Stimulated activated CD4-positive, alpha-beta T cell treated with anti-CD3 and anti-CD28 coated beads, TNF-alpha, amount 100 ng/mL, for 1 hour (primary cell): ENCODE measurements at places on chromosomes 6 and 20.

- no peak for DNase-seq
Measured at GRCh38 chr20:13449868-13450434, 188.8 kb downstream of the TASP1 start.

DNA sequence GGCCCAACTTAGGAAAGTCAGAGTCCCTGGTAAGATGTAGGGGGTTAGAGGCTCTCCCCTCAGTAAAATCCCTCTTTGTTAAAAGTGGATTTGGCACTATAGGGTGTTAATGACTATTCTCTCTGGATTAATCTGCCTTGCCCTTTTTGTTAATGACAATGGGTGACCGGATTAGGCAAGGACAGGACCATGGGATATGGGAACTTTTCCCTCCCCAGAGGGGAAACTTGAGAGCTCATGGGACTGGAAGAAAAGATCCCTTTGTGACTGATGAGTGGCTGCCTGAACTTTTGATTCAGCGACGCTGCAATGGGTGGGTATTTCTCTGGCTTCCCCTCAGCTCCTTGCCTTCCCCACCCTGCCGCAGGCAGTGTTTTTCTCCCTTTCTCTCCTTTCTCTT, 12.2 kb upstream of the TAAR9 start:
- DNase-seq: no peak

- DNase-seq: no peak
Measured at GRCh38 chr6:133286765-133287164, 45.6 kb downstream of the EYA4 start.

- no peak for DNase-seq
Measured at GRCh38 chr6:72850469-72850868, 228.6 kb downstream of the KCNQ5 start.

DNA sequence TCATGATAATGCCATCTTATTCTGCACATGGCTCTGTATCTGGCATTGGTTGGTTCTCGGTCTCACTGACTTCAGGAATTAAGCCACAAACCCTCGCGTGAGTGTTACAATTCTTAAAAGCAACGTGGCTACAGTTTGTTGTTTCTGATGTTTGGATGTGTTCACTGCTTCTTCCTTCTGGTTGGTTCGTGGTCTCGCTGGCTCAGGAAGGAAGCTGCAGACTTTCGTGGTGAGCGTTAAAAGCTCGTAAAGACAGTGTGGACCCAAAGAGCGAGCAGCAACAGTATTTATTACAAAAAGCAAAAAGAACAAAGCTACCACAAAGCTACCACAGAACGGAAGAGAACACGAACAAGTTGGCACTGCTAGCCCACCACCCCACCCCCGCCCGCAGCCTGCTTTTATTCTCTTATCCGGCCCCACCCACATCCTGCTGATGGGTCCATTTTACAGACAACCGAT, 51.1 kb downstream of the MYLIP start:
- no peak for DNase-seq

- DNase-seq: no peak
Measured at GRCh38 chr6:163335671-163336545, 78.6 kb upstream of the QKI start.

GRCh38 chr20:37355252-37356180, 9.6 kb downstream of the SRC start:
- no peak for DNase-seq

DNA sequence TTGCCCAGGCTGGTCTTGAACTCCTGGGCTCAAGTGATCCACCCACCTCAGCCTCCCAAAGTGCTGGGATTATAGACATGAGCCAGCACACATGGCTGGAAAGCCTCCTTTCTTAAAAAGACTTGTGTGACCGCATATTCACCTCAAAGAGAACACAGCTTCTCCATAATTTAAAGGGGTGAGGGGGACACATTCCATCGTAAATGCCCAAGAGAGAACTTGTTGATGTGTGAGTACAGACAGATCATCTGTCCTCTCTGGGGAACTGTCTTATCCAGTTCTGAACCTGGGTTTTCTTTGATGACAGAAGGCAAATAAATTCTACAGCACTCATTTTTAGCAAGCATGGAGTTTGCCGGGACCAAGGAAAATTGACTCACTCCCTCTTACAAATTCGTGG, 47.2 kb downstream of the NFATC2 start:
- DNase-seq: no peak

DNA sequence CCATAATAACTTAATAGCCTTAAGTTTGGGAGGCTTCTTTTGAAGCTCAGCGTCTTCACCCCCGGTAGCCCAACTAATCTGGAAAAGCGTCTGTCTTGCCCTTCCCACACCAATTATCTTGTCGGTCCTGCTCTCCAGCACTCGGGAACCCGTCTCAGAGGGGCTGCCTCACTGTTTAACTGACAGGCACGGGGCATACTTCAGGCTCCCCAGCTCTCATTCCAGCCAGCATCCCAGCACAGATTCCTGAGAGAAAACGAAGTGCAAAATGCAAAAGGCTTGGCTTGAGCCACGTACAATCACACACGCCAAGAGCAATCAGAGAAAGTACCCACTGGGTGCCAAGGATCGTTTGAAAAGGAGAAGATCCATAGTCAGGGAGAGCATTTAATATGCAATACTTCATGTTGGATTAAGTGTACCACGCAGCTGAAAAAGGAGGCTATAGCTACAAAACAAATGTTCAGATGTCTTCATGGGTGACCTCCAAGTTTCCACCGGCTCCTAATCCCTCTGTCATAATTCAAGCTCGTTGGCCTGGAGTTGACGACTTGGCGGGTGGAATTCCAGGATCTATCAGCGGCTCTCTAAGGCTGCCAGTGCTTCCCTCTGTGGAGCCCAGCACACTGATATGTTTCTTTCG, 53.7 kb upstream of the STX16 start:
- DNase-seq: no peak

GRCh38 chr20:61027218-61027617, 224.8 kb upstream of the CDH4 start:
- no peak for DNase-seq

GRCh38 chr20:53129563-53129962, 157.4 kb downstream of the TSHZ2 start:
- DNase-seq: no peak

- no peak for DNase-seq
Measured at GRCh38 chr6:53067849-53068361, 2.7 kb downstream of the FBXO9 start.

- no peak for DNase-seq
Measured at GRCh38 chr20:60252866-60253265, 294.6 kb downstream of the CDH26 start.

GRCh38 chr6:107832151-107833056, 8.3 kb upstream of the SCML4 start:
- no peak for DNase-seq

DNA sequence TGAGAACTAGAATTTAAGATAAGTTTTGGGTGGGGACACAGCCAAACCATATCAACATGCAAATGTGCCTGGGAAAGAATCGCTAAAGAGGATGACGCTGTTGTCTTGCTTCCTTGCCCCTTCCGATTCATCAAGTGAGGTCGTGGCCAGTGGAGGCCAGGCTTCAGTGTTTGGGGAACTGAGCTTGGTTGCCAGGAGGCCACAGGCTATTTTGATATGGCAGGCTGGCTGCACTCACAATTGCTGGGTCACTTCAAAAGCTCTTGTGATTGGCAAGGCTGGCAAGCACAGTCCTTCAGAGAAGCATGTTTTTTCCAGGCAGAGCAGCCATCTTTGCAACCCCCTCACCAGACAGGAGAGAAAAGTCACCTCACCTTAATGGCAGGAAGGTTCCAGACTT, 45.8 kb downstream of the SAMD5 start:
- DNase-seq: no peak

DNA sequence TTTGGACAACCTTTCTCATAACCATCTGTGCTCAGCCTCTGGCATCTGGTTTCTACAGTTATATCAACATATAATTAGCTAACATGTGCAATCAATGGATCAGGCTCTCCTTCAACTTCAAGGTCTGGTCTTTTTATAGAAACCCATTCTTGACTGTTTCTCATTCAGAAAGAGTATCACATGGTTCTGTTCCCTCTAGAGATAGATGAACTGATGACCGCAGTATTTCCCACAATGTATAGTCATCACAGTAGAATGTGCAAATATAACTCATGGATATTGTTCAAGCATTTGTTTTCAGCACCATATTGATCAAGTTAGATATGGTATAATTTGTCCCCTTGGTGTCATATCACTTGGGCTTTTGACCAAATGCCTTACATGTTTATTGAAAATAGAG, 656.2 kb downstream of the FRK start:
- DNase-seq: no peak

DNA sequence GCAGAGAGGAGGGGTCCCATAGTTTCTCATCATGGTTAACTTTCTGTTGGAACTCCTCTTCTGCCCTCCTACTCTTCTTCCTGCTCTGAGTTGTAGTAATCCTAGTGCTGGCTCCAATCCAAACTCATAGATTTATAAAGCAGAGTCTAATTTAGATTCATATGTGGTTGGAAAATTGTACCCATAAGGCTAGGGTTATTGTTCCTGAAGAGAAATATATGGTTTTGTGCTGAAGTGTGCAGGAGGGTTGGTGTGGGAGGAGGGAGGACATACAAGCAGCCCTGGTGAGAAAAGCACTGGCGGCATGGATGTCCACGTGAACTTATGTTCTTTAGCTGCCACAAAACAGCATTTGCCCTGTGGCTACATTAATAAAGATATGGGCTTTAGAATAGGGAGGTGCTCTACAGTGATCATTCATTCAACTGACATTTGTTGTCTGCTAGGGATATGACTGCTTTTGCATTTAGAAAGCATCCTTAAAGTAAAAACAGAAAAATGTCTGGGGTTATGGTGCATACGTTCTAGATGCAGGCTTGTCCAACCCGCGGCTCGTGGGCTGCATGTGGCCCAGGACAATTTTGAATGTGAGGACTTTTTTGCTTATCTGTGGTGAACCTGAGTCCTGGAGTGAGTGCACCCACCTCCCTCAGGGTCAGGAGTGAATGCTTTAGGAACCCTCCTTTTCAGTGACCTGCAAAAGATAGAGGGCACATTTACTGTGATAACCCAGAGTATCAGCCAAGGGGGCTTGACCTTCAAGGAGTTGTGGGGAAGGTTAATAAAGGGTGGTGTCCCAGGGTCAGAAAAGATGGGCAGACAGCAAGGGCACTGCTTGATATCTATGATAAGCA, 4.1 kb downstream of the HLA-A start:
- DNase-seq: no peak

DNA sequence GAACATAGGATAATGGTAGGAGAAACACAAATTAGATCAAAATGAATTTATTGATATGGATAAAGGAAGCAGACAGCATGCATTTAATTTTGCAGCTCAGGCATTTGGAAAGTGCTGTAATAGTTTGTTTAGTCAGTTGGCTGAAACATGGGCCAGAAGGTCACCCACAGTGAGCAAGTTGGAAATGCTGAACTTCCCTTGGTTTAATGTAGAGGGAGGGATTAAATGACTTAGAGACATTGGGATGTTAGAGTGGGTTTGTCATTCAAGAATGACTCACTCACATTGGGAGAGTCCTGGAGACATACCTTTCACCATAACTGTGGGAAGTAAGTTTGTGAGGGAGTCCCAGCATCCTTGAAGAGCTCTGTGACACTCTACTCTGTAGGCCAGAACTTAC, 231.5 kb upstream of the PLCB4 start:
- no peak for DNase-seq

DNA sequence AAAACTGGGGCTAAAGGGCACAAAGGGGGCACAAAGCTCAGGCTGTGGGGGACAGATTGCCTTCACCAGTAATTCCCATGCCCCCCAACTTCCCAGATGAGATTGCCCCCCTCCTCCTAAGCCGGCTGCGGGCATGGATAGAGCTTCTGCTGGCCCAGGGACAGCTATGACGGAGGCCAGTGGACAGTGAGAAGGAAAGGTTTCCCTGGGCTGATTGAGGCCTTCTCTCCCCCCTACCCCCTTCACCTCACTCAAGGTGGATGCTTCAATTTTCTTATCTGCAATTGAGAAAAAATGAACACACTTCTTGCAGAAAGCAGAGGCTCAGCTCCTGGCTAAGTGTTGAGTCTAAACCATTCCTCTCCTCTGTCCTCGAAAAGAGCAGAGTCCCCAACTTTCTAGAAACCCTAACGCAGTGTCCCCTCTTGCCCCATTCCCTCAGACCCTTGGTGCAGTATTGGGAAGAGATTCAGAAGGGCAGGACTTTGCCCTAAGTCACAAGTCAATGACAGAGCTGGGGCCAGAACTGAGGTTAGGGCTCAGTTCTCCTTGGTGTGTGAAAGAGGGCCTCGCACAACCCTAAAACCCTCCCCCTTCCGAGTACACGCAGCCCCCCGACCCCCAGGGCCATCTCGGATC, 808 bp downstream of the SDC4 start:
- DNase-seq: no peak

DNA sequence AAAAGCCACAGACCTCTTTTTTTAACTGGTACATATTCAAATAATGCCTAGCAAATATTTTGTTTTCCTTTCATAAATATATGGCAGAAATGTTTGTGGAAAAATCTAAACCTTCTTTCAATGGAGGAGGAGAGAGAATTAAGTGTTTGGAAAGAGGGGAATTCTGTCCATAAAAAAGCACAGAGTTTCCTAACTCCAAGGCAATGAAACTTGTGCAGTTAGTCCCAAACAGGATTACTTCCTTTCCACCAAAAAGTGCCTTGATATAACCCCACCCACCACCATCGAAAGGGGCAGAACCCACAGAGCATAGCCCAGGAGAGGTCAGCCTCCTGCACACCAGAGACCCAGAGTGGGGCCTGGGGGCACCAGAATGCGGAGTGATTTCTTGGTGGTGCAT, 106.3 kb downstream of the OGFRL1 start:
- DNase-seq: no peak

- no peak for DNase-seq
Measured at GRCh38 chr6:149680503-149680902, 32.0 kb upstream of the KATNA1 start.

DNA sequence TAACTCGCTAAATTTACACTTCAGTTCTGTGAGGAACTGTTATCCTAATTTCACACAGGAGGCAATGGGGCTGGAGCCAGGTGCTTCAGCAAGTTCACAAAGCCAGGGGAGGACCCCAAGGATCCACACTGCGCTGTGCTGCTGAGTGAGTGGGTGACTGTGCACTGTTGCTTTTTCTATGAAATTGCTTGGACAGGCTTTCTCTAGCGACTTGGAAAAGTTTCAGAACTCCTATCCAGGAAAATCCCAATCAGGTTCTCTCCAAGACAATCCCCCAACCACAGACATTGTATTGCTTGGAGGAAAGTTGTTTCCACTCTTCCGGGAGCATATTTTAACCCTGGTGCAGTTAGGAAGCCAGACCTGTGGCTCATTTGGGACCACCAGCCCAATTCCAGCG, 175.9 kb upstream of the CST7 start:
- DNase-seq: no peak

GRCh38 chr6:89372506-89372901, 20.0 kb upstream of the UBE2J1 start:
- no peak for DNase-seq

DNA sequence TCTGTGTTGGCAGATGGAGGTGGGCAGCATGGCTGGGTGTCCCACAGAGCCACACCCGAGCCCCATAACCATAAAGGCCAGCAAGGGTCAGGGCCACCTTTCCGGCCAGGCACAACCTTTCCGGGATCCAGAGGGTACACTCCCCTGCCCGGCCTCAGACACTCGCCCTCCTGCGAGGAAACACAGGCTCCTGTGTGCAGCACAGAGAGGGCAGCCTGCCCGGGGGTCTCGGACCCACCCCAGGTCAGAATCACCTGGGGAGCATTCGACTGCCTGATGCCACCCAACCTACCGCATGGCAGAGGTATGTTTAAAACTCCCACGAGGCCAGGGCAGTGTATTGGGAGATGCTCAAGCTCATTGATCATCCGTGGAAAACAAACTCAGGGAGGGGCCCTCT, 260.3 kb downstream of the TAF4 start:
- DNase-seq: no peak

- no peak for DNase-seq
Measured at GRCh38 chr6:108175592-108176279, 9.9 kb downstream of the NR2E1 start.
